Activated CD4-positive, alpha-beta T cell treated with anti-CD3 and anti-CD28 coated beads for 4 hours (primary cell): ENCODE measurements at places on chromosomes 12 and 14.

- peak; percentile 19 for DNase-seq
Observed at GRCh38 chr12:25590011-25590721, 37.1 kb upstream of the LMNTD1 start.

- DNase-seq = no peak
Observed at GRCh38 chr14:75648066-75648838, 12.4 kb downstream of the ERG28 start.

- DNase-seq = no peak
Observed at GRCh38 chr12:56724701-56724971, 463 bp downstream of the NACA start.

GRCh38 chr14:87278415-87278814 is 714.6 kb downstream of the GALC start:
- no peak for DNase-seq

GRCh38 chr12:107951024-107951423 is 176.5 kb downstream of the ASCL4 start:
- no peak for DNase-seq

DNA sequence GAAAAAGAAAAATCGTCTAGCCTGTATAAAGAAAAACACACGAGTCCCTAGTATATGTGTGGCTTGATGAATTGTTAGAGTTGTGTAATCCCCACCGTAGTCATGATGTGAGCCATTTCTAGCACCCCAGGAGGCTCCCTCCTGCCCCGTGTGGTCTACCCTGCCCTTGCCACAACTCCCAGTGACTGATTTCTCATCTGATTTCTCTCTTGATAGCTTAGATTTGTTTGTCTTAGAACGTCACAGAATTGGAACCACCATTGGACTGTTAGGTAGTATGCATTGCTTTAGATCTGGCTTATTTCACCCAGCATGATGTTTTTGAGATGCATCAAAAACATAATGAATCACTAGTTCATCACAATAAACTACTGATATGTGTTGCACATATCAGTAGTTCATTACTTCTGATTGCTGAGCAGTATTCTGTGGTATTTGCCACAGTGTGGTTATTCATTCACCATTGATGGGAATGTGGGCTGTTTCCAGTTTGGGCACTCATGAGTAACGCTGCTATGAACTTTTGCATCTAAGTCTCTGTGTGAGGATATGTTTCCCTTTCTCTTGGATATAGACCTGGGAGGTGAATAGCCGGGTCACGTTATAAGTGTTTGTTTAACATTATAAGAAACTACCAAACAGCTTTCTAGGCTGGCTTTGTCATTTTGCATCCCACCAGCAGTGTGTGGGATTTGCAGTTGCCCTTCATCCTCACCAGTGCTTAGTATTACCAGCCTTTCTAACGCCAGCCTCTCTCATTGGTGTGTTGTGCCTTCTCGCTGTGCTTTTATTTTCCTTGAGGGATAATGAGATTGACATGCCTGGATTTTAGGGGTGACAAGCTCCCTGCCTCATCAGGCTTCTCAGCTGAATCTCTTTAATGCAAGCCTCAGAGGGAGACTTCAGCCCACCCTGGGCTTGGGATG is 31.9 kb upstream of the NCOR2 start:
- DNase-seq = no peak

- DNase-seq = no peak
Observed at GRCh38 chr12:13666806-13667205, 314.6 kb downstream of the GRIN2B start.

GRCh38 chr14:36268121-36268520 is 52.3 kb downstream of the MBIP start:
- no peak for DNase-seq

DNA sequence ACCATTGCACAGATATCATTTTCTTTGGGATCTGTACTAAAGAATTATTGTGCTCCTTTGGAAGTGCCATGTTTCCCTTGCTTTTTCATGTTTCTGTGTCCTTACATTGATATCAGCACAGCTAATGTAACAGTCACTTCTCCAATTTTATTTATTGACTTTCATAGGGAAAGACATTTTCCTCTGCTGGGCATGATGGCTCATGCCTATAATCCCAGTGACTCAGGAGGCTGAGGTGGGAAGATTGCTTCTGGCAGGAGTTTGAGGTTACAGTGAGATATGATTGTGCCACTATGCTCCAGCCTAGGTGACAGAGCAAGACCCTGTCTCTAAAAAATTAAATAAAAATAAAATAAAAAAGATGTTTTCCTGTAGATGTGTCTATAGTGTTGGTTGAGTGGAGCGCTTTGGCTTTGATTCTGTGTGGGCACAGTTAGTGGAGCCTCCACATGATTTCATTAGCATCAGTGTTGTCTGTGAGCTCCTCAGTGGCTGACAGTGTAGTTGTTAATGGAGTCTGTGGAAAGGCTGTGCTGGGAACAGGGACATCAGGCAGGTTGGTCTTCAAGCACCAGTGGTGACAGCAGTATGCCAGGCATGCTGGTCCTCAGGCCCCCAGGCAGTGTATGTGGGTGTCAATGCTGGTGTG is 7.4 kb downstream of the OAS2 start:
- DNase-seq = no peak

DNA sequence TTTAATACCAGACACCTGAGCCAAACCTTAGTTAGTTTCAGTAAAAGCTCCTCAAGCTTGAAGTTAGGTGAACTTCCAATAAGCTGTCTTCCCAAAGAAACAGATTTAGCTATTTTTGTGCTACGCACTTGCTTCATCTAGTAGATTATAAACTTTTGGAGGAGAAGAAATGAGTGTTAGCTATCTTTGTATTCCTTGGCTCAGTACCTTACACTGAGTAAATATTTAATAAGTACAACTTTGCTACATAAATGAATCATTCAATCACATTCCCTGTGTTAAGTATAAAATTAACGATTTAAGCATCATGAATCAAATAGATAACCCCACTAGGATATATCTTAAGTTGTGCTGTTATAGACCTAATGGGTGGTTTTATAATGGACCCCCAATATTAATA is 307.0 kb downstream of the PCNX1 start:
- DNase-seq = no peak

- DNase-seq = no peak
Observed at GRCh38 chr14:21712036-21712435, 38.4 kb upstream of the OR4E1 start.

DNA sequence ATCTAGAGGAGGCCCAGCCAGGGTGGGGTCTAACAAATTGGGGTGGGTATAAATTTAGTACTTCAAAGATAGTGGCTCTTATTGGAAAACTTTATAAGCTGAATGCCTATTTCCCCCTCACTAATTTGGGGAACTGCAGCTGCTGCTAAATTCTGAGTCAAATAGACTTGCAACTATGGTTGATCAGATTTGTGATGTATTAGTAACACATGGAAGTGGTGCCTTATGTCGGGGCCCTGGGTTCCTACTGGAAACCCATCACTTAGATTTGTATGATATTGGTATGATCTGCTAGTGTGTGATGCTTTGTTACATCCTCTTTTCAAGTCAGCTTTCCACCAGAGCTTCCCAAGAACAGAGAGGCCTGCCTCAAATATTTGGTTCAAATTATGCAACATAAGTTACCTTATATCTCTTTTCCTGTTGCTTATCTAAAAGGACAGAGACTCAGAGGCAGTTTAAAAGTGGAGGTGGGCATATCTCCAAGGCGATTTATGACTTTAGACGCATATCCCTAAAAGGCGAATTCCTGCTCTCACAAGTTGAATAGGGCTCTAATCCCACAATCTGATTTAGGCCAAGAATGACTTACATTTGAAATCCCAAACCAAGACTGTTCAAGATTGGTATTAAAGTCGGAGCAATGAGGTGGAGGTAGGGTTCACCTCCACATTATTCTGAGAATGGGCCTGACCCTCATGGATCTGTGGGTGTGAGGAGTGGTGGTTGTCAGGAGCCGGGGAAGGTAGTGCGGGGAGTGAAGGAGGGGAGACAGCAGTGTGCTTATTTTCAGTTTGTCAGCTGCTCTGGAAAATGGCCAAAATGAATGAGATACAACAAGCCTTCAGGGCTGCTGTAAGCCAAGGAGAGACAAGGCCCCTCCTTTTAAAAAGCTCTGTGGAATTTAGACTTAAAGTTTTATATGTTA is 425.8 kb downstream of the RAD51B start:
- DNase-seq = no peak

DNA sequence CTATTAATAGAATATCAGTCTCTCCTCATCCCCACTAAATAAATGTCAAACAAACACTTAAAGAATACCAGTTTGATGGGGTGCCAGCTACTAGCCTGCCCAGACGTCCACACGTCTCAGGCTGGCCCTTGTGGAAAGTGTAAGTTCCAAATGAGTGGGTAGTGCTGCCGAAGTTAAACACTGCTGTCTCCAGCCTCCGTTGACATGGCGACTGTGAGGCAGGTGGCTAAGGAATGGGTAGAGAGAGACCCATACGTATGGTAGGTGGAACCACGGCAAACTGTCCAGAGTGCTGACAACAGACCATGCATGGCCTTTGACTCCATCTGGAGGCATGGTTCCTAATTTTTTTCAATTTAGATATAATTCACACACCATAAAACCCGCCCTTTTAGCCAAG is 37.9 kb downstream of the PITPNM2 start:
- no peak for DNase-seq

DNA sequence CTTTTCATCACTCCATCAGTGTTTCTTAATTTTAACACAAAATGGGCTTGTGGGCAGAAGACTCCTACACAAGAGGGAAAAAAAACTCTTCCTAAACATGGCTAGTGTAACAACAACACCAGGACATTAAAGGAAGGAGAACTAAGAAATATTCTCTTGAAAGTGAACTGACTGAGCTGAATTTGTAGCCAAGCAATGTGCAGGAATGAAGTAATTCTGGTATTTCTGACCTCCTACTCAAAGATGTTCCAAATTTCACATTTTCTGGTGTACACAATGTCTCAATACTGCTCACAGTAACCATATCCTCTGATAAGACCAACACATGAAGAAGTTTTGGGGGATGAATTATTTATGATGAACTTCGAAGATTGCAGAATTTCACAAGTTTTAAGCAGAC is 357.3 kb downstream of the DUSP6 start:
- no peak for DNase-seq

DNA sequence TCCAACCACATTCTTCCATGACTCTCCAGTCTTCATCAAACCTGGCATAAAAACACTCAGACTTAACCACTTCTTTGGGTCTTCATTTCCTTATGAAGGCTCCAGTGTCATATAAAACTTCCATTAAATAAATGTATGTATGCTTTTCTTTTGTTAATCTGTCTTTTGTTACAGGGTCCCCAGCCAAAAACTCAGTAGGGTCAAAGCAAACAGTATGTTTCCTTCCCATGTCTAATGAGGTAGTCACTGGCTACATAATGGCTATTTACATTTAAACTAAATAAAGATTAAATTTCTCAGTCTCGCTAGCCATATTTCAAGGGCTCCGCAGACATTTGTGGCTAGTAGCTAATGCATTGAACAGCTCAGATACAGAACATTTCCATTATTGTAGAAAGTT is 40.1 kb upstream of the STAB2 start:
- no peak for DNase-seq

DNA sequence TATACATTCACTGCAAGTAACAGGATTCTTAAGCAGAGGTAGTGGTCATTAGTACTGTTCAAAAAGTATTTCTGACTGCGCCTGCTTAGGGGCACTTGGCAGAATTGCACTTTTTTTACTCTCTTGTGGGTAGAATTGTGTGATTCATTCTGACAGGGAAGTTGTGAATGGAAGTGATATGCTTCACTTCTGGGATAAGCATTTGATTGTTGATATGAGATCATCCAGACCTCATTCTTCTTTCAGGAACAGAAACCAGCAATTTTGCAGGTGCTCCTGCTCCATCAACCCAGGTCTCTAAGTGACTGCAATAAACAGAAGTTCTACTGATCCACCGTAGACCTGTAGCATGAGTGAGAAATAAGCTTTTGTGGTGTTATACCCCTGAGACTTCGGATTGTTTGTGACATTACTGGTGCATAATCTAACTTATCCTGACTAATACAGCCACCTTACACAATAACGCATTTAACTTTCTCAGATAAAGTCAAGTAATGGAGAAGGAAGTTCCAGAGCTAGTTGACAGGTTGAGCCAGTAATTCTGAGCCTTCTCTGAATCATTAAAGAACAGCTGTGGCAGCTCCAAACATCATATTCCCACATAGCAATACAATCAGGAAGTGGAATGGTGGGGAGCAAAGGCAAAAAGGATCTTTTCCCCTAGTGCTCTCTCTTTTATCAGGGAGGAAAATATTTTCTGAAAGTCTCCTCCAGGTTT is 387.9 kb downstream of the SYT1 start:
- no peak for DNase-seq

DNA sequence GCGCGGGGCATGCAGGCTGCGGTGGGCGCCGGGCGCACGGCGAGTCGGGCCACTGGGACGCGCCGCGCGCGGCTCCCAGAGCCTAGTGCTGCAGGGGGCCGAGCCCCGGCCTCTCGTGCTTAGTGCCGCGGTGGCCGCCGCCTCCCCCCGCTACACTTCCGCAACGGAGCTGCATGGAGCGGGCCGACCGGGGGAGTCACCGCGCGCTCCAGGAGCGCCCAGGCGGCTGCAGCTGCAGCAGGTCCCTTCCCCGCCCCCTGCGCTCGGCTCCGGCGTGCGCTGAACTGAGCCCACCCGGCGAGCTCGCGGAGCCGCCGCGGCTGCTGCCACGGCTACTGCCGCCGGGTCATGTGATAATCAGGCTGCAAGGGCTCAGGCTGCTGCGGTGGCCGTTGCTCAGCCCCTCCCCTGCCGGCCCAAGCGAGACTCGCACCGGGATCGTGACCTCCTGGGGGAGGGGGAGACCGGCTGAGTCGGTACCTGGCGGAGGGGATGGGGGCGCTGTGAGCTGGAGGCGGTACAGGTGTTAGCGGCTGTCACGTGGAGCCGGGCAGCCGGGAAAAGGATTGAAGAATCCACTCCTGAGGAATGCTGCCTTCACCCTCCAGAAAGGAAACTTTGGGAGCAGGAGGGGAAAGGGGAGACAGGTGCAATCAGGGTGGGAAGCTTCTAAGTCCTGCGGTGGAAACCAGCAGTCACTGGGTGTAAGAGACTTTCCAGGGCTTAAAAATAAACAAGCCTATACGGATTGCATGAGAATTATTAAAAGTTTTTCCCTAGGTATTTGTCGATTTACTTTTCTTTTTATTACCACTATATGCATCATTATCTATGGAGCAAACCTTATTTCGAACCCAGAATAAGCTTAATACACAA is at the start of gene PPM1H:
PPM1H (minus strand) TSS at position 352 of the 876 bp plus-strand sequence. CDS start 414 bp downstream, outside the sequence.
- DNase-seq = no peak

DNA sequence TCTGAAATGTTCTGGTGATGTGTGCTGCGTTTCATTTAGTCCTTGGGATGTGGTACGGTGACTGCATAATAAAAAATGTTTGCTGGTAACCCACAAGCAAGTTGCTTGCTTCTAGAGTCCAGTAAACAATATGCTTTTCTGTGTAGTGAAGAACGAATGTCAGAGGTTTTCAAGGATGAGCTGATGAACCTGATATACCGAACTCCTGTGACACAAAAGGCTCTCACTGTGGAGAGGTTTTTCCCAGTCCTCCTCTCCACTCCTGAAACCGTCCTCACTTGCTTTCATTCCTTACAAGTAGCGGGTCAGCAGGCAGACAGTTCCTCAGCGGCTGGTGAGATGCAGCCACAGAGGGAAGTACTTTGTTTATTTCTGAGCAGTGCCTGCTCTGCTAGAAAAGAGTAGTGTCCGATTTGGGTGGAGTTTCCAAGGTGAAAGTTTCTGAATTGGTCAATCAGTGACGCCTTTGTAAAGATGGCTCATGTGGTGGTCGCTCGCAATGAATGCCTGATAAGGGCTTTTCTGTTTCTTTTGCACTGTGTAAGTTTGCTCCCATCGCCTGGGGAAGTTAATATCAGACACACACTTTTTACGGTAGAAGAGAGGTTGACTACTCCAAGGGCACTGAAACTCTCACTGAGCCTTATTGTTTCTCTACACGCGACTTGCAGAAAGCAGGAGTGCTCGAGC is 3.0 kb downstream of the ETV6 start:
- no peak for DNase-seq

GRCh38 chr12:89919241-89919906 is 210.7 kb upstream of the ATP2B1 start:
- no peak for DNase-seq
